Fibroblast of the aortic adventitia (primary cell): ENCODE measurements at places on chromosomes 6 and 20. TPM values are rescaled to one million over a fixed set of nuclear protein-coding genes. Genes with fewer than 3 reads are reported as not detected.

GRCh38 chr6:112187736-112188135 lies 66.6 kb downstream of the LAMA4 start:
- no peak for DNase-seq

DNA sequence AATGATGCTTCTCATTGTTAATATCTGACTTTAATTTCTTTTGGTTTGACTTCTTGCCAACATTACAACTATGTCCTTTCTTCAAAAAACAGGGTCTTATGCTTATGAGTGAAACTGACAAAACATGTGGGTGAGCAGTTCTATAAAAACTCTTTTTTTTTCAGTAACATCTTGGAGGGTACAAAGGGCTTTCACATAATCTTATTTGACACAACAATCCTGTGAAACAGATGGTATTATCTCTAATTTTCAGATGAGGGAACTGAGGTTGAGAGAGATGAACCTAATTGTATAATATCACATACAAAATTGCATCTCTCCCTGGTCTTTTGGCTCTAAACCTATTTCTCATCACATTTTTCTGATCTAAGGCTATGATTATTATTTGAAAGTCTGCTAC lies 38.3 kb downstream of the MAPK14 start:
- no peak for DNase-seq

The NKAPL gene
- 1.3 and 1.9 TPM in 2 replicates for total RNA-seq

GRCh38 chr6:109373762-109374161 lies 8.5 kb downstream of the CD164 start:
- DNase-seq: no peak

DNA sequence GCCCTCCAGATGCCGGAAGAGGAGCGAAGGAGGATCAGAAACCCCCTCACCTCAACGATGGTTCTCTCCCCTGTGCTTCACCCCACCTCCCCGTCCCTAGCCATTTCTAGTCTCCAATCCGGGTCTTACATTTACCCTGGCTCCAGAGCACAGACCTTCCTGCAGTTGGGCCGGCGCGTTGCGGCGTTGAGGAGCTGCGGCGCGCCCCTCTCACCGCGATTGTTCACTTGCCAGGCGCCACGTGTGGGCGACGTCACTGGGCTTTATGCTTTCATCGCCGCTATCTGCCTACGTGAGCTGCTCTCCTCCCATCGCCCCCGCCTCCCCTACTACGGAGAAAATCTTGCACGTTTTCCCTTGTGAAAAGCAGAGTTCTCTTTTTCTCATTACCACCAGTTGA lies at the start of gene CRISP2:
Gene CRISP2, minus strand, starts transcription at position 198 of the 400 bp plus-strand sequence. CDS start 4,347 bp downstream, outside the sequence.
- DNase-seq: no peak

The FAM217B gene
- 5.8 and 6.9 TPM in 2 replicates for total RNA-seq

- peak; percentile 95 for DNase-seq
These were observed 29.7 kb downstream of the AKAP12 start for GRCh38 chr6:151269321-151269995.

DNA sequence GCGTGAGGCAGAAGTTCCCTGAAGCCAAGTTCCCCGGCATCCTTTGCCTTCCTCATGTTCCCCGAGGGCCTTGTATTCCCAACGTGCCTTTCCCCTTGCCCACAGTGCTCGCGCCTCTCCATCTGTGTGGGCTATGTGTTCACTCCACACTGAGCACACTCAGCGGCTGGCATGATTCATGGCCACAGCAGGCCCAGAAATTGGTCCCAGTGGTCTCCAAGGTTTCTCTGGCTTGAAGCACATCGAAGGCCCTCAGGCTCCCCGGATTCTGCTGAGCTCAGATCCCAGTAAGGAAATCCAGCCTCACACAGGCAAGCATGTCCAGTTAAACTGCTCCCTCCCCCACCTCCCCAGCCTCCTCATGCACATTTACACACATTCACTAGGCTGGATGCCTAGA lies 123.6 kb downstream of the ISM1 start:
- DNase-seq: no peak

The C20orf204 gene
- total RNA-seq: 1.6 and 2.1 TPM in 2 replicates

GRCh38 chr20:9467995-9468394 lies 46.4 kb upstream of the LAMP5 start:
- DNase-seq: no peak

The KHDC1 gene
- total RNA-seq: 0.16 and 4.5 TPM in 2 replicates

- DNase-seq: no peak
These were observed at the start of gene NRN1 for GRCh38 chr6:6006428-6007365. Gene NRN1, minus strand, starts transcription at chr6:6006925. Its CDS starts 176 bp downstream, at chr6:6006749.

DNA sequence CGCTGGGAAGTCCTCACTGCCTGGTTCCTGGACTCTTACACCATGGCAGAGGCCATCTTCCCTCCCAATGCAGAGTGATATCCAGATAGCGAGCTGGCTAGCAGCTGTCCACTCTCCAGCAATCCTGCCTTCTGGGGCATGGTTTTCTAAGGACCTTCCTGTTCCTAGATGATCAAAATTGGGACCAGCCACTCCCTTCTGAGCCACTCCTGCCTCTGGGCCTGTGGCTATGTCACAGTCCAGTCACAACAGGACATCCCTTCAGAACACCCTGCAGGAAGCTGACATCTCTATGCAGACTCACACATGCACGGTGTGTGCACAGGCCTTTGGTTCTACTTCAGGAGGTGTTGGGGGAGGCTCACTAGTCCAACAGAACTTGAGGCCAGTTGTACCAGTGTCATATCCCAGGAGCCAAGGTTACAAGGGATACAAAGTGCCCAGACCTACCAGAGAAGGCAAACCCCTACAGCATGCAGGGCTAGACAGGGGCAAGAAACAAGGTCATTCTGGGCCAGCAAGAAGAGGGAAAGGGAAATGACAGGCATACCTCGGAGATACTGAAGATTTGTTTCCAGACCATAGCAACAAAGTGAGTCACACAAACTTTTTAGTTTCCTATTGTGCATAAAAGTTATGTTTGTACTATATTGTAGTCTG lies 2.7 kb upstream of the MCCD1 start:
- DNase-seq: peak; percentile 45

The CCR6 gene
- not detected in 2 replicates for total RNA-seq

DNA sequence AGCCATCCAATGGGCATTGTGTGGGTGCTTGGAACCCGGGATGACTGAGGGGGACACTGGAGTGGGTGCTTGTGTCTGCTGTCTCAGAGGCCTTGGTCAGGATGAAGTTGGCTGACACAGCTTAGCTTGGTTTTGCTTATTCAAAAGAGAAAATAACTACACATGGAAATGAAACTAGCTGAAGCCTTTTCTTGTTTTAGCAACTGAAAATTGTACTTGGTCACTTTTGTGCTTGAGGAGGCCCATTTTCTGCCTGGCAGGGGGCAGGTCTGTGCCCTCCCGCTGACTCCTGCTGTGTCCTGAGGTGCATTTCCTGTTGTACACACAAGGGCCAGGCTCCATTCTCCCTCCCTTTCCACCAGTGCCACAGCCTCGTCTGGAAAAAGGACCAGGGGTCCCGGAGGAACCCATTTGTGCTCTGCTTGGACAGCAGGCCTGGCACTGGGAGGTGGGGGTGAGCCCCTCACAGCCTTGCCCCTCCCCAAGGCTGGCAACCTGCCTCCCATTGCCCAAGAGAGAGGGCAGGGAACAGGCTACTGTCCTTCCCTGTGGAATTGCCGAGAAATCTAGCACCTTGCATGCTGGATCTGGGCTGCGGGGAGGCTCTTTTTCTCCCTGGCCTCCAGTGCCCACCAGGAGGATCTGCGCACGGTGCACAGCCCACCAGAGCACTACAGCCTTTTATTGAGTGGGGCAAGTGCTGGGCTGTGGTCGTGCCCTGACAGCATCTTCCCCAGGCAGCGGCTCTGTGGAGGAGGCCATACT lies 49.4 kb downstream of the PYGB start:
- no peak for DNase-seq

DNA sequence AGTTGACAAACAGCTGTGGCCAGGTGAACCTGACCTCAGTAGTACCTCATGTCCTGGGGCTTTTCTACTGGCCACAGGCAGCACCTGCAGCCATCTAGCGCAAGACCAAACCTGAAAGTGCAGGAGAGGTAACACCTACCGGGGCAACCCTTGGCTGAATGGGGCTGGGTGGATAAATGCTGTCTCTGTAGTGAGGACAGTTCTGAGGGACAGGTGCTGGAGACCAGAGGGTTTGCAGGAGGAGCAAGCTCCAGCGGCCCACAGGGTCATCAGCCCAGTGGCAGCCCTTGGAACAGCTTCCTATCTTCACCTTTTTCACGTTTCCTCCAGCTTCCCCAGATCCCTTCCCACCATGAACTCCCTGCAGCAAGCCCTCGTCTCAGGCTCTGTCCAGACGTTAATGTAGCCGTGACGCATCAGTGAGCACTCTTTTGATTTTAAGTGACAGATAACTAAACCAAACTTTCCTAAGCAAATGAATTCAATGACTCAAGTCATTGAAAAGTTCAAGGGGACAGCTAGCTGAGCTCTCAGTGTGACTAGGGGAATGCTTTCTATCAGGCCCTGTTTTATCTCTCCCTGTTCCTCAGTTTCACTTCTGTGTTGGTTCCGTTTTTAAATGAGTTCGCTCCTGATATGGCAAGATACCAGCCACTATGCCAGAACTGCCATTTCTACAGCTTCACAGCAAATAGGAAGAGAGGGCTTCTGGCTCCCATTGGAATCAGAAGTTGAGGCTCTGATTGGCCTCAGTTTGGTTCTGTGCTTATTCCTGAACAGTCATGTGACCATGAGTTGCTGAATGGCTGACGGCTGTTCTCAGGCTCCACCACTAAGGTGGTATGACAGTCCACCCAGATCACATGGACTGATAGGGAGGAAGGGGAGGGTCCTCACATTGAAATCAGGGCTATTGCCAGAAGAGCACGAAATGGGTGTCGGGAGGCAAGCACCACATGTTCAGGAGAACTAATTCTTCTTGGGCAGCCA lies 12.1 kb upstream of the PFDN4 start:
- no peak for DNase-seq

The CTAGE9 gene
- not detected in 2 replicates for total RNA-seq

DNA sequence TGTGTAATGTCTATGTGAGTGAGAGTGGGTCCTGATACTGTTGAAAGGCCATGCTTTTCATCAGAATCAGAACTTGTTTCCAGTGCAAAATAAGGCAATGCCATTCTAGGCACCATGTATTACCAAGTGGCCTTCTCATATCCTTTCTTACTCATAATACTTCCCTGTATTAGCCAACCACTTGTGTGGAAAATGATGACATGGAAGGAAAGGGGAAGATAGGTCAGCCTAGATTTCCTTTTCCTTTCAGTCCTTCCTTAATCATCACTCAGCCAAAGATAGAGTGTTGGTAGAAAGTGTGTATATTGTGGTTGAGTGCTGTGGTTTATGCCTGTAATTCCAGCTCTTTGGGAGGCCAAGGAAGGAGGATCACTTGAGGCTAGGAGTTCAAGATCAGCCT lies 158.6 kb upstream of the PREP start:
- DNase-seq: no peak
